NCI-H1436 (cell line): ENCODE measurements at places on chromosomes 4 and X.
A peak's percentile ranks its signal among the peaks of the same experiment; 100 is the strongest.

- DNase-seq: no peak
Observed at GRCh38 chr4:27701606-27702005, 841.0 kb downstream of the STIM2 start.

GRCh38 chrX:45903781-45904201, 641.4 kb downstream of the ZNF674 start:
- DNase-seq: no peak

DNA sequence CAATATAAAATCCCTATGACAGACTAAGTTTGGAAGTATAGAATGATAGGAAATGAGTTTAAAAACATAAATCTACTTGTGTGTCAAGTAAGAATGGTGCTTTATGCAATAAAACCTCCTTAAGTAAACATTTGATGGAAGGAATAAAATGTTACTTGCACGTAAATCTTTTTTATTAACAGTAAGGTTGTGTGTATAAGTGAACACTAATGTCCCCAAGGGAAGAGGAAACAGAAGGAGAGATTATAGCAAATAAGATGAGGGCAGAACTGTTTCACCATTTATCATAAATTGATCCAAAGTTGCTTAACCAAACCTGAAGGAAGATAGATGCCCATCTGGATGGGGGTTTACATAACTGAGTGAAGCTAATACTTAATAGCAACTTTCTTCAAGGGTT, 86.8 kb downstream of the FRMPD4 start:
- DNase-seq: no peak

- DNase-seq: peak; percentile 0
Observed at GRCh38 chrX:134144231-134144630, 92.8 kb upstream of the CCDC160 start.

- DNase-seq: no peak
Observed at GRCh38 chrX:150702966-150703694, 9.9 kb downstream of the MTMR1 start.

GRCh38 chr4:149164282-149164681, 651.4 kb downstream of the IQCM start:
- DNase-seq: no peak

- DNase-seq: no peak
Observed at GRCh38 chr4:24287096-24287495, 297.3 kb downstream of the DHX15 start.

DNA sequence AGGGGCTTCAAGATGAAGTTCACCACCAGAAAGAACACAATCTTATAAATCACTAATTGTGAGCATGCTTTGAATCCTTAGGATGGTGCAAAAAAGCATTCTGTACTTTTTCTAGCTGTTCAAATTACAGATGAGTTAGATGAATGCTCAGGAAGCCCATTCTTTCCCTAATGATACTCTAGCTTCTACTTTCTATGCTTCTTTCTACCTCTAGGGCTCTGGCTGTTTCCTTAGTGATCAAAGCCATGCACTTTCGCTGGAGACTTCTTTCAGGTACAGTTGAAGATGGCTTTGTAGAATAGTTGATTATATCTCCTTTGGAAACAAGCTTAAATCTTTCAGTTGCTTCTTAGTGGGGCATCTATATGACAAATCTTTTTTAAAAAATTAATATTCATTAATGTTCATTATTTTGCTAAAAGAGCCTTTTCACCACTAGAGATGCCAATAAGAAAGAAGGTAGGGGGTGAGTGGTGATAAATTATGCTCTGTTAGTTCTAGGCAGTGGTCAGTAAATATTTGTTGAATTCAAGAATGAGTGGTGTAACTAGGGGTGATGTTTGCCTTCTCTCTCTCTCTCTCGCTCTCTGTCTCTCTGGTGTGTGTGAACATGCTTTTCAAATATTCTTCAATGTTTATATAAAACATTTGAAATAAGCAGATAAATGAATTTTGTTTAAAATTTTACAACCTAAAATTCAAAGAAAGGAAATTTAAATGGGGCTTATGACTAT, 169.4 kb downstream of the GLUD2 start:
- DNase-seq: no peak

- DNase-seq: no peak
Observed at GRCh38 chrX:113400193-113400704, 559.6 kb upstream of the AMOT start.

DNA sequence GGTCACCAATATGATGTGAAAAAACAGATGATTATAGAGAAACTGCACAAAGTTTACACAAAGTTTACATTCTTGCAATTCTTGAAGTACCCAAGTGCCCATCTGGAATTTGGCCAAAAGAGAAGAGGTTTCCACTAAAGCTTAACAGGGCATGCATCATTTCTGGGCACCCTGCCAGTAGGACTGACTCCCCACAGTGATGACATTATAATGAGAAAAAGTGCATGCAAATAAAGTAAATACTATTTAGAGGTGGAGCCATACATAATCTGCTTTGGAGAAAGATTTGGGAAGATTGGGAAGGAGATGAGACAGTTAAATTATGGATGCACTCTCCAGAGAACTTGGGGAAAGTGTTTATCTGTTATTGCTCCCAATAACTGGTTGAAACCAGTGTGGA, 93.7 kb upstream of the TRPC3 start:
- no peak for DNase-seq

GRCh38 chr4:124526331-124526730, 186.2 kb downstream of the ANKRD50 start:
- no peak for DNase-seq

GRCh38 chr4:26877961-26878360, 17.3 kb downstream of the STIM2 start:
- DNase-seq: no peak

DNA sequence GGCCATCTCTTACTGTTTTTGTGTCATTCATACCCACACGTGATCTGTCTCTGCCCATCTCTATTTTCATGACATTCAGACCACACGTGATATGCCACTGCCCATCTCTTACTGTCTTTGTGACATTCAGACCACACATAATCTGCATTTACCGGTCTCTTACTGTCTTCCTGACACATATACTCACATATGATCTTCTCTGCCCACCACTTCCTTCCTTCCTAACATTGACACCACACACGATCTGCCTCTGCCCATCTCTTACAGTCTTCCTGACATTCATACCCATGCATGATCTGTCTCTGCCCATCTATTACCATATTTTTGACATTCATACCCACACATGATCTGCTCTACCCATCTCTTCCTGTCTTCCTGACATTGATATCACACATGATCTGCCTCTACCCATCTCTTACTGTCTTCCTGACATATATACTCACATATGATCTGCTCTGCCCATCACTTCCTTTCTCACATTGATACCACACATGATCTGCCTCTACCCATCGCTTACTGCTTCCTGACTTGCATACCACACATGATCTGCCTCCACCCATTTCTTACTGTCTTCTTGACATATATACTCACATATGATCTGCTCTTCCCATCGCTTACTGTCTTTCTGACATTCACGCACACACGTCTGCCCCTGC, 36.1 kb downstream of the SCML1 start:
- DNase-seq: no peak

- DNase-seq: peak; percentile 75
Observed at GRCh38 chrX:104118765-104119164, 6.4 kb downstream of the ZCCHC18 start.

- DNase-seq: no peak
Observed at GRCh38 chr4:135282676-135283075, 1081.1 kb upstream of the PABPC4L start.

DNA sequence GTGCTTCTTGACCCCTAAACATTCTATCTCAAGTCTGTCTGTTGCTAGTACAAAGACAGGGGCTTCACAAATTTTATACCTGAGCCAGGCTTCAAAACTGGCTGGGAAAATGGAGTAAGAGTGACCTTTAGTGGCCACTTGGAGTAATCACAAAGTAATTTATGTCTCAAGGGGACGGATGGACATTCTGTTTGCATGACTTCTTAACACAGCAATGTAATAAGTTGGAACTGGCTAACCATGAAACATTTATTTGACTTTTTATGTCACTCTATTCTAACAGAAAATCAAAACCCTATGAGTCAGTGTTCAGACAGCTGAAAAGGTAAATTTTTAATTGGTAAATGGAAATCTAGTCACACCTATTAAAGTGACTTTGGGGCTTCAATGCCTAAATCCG, 600.6 kb downstream of the ANKRD50 start:
- peak; percentile 58 for DNase-seq

GRCh38 chrX:31139961-31140360, 68.1 kb upstream of the FTHL17 start:
- DNase-seq: no peak

DNA sequence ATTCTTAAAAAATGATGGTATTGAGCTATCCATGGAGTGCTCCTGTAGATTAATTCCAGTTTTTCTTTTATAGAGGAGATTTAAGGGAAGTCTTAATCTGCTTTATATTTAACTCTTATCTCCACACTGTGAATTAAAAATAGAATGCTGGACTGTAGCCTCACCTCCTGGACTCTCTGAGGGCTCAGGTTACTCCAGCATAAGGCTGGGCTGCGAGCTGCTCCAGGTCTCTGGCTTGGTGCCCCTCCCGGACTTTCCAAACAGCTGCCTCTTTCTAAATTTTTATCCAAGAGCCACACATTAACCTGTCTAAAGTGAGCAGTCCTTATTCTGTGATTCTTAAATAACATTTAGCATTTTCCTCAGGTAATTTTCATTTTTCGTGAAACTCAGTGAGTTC, 218.7 kb upstream of the JADE1 start:
- no peak for DNase-seq

GRCh38 chr4:137345597-137345996, 186.7 kb downstream of the PCDH18 start:
- DNase-seq: no peak
